ENCODE measurements at places on chromosomes 3 and 15.

- DNase-seq, result peak; percentile 26
Observed at GRCh38 chr15:90184119-90184785, 16.9 kb upstream of the SEMA4B start.

DNA sequence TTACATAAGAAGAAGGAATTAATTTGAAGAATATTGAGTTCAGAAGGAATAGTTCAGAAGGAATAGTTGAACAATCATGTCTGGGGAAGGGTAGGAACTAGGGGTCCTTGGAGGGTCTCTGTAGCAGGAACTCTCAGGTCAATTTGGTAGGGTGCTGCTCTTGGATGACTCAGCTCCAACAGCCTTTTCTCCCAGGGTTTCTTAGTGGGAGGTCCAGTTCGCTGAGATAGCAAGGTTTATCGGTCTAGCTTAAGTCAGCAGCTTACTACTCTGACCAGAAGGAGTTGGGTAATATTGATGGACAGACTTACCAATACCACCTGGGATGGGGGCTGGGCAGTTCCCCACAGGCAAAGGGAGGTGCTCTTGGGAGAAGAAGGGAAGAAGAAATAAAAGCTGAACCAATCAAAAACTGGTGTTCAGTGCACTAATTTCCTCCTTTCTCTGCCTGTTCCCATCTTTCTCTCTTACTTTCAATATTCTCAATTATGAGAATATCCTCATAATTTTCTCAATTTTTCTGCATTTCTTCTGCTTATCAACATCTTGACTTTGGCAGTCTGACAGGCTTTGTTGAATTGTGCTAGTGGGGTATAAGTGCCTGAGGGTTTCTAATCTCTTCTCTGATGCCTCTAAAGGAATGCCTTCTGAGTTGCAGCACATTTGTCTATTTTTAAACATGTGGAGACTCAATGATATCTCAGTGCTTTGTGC lies 14.4 kb upstream of the MITF start:
- DNase-seq, result no peak

DNA sequence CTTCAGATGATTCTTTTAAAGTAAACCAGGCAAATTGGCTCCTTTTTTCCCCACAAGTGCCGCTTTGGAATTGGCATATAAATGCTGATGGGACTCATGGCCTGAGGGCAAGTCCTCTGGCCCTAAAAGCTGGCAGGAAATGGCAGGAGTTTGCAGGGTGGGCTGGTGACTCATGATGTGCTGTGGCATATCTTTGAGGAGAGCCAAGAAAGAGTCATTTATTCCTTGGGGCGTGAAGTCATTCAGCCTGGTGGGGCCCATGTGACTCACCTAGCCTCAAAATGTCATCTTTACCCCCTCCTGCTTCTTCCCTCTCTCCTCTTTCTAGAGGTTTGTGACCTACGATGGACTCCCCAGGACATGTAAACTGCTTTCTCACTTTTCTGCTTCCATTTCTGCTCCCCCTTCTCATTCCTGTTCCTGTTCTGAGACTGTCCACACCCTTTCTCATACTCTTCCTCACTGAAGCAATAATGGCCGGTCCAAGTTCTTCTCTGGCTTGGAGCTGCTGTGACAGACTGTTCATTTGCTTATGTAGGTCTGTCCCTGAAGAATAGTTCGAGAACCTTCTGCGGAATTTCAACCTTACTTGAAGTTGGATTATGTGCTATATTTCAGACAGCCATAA lies 326.1 kb downstream of the SATB1 start:
- peak; percentile 84 for DNase-seq

GRCh38 chr15:101540480-101541239 lies 51.2 kb upstream of the PCSK6 start:
- no peak for DNase-seq

DNA sequence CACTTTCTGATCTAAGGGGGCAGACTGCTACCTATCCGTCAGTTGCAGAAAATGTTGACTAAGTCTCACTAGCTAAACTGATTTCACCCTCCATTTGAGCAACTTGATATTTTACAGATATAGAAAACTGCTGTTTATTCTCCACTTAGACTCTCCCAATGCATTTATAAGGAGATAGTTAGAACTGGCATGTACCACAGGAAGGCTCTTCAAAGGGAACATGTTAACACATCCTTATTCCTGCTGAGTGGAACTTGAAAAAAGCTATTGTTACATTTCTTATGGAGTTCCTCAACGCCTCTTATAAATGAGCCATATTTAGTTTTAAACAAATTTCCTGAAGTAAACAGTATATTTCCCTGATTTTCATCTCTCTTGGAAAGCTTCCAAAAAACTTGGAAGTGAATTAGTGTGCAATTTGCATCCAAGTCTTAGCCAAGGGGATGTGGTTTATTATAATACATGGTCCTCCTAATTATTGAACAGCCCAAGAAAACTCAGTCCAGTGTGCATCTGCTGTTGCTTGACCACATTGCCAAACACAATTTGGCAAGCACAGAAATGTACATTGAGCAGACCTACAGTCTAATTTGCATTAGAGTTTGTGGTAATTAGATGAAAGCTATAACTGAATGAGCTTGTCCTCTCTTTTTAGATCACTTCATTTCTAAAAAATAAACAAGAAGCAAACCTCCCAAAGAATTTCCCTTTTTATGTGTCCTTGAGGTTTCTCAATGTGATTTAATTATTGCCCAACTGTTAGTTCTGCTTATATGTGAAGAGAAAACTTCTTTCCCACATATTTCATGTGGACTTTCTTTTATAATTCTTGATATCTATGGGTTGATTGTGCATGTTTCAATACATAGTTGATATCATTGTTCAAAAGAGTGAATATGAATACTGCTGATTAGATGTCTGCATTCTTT lies 72.6 kb upstream of the DPH6 start:
- DNase-seq, result no peak

DNA sequence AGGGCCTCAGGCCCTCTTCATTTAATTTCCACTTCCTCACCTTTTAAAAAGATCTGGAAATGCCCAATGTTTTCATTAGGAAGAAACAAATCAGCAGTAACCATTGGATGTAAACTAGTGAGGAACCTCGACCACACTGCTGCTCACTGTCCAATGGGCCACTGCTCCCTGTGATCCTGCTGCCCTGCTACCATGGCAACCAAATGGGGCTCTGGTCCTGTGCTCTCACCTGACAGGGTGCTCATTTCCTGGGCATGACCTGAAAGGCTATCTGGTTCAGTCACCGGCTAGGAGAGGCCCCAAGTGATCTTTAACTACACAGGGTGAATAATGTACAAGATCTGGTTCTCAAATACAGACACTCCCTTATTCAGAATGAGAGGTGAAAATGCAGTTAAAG lies 54.6 kb downstream of the ARHGEF3 start:
- no peak for DNase-seq

GRCh38 chr3:178320456-178321351 lies 215.5 kb upstream of the KCNMB2 start:
- DNase-seq, result no peak

DNA sequence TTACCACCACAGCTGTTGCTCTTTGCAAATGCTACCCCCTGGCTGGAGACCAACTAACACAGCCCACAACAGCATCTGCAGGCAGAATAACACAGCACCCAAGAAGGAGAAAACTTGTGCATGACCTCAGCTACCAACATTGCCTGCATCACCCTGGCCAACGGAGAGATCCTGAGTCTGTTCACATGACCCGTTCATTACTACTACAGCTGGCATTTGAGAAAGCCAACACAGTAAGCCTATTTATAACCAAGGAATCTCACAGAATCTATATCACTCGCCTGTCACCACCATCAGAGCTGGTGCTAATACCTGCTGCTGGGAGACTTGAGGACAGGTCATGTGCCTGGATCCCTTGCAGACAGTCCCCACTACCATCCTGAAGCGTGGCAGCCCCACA lies 215.2 kb downstream of the POLQ start:
- DNase-seq, result no peak

GRCh38 chr3:191492601-191493000 lies 31.6 kb downstream of the PYDC2 start:
- no peak for DNase-seq

- no peak for DNase-seq
Observed at GRCh38 chr3:120646771-120647432, 35.1 kb downstream of the HGD start.

GRCh38 chr3:178802259-178802658 lies 266.0 kb downstream of the KCNMB2 start:
- no peak for DNase-seq

GRCh38 chr3:160587105-160587504 lies 21.7 kb upstream of the KPNA4 start:
- DNase-seq, result no peak

- DNase-seq, result no peak
Observed at GRCh38 chr3:5726621-5727020, 539.1 kb downstream of the EDEM1 start.

GRCh38 chr3:115402651-115403050 lies 220.7 kb upstream of the GAP43 start:
- DNase-seq, result no peak

Measured in activated T-cell treated with anti-CD3 and anti-CD28 coated beads, Interleukin-2, amount 50 U/mL, for 72 hours (primary cell).